ENCODE measurements at places on chromosomes 5 and 9.

DNA sequence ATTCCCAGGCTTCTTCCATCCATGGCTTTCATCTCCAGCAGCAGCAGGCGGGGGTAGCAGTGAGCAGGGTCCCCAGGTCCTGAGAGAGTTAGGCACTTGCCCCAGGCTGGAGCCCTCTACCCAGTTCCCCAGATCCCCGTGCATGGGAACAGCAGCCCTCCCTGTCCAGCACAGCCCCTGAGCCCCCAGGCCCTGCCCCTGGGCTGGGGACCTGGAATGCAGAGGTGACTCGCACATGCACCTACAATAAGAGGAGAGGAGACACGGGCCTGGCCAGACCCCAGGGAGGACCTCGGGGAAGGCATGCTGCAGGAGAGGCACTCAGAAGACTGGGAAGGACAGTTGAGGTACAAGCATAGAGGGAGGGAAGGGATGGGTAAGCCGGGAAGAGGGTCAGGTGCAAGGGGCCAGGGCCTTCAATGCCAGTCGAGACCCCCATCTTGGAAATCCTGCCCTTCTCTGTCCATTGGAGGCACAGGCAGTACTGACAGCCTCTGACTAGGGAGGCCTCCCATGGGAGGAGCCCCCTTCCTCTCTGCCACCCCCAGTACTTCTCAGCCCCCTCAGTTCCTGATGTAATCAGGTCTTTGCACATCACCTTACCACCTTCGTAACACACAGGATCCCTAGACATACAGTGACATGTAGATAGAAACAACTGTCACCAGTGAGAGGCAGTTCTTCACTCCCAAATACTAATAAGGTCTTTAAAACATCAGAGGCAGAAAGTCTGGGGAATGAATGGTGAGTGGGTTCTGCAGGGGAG is 135.3 kb upstream of the LMX1B start:
- no peak for DNase-seq

DNA sequence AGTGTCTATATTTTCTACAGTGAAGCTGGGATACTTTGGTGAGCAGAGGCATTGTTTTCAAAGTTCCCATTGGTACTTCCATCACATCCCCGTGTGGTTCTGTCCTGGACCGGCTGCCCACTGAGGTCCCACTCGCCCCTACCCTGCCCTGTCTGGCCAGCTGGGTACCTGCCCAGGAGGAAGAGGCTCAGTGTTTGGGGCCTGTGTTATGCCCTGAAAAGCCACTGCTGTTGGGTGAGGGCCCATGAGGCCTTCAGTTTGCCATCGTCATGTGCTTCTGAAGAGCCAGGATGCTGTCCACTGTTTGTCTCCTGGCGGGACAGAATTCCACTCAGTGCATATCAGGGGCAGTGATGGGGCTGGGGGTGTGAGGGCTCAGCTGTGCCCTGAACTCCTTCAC is 2.6 kb upstream of the CEP72 start:
- DNase-seq, result no peak

- no peak for DNase-seq
Measured at GRCh38 chr9:135697226-135697625, 2.1 kb downstream of the SOHLH1 start.

DNA sequence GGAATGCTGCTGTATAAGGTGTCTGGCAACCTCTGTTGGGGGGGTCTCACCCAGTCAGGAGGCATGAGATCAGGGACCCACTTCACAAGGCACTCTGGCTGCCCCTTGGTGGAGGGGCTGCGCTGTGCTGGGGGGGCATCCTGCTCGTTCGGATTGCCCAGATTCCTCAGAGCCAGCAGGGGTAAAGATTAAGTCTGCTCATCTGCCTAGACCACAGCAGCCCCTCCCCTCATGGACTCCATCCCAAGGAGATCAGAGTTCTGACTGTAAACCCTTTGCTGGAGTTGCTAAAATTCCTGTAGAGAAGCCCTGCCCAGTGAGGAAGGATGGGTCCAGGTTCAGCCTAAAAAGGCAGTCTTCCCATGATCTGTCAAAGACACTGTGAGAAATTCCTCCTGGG is 262.0 kb upstream of the C9orf72 start:
- no peak for DNase-seq

DNA sequence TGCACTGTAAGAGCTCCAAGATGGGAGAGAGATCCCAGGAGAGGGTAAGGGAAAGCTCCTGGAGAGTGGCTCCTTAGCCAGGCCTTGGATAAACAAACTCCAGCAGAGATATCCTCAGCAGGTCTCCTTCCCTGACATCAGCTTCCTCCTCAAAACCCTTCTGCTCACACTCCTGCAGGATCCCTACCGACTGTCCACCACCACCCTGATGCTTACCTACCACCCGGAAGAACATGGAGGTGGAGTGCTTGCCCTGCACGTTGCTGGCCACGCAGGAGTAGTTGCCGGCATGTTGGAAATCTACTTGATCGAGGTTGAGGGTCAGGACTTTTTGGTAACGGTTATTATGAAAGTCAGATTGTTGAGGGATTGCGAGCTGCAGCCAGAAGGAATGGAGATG is 9.3 kb downstream of the CSF1R start:
- DNase-seq, result peak; percentile 4

DNA sequence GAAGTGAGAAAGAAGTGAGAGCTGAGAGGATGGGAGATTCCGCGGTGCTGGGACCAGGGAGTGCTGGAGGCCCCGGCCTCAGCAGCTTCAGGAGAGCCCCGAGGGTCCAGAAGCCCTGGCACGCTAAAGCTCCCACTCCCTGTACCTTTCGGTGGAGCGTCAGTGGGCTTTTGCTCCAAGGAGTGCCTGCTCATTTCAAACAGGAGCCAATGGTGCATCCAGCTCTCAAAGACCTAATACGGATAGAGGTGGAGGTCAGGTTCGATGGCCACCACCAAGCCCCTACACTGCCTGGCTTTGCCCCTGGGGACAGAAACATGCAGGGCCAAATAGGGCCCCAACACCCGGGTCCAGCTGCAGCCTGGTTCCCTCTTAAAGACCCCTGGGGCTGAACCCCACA is 8.2 kb downstream of the CD74 start:
- DNase-seq, result no peak

GRCh38 chr5:33997331-33997983 is 10.4 kb downstream of the AMACR start:
- DNase-seq, result peak; percentile 67

GRCh38 chr9:136865041-136865767 is 904 bp downstream of the EDF1 start:
- no peak for DNase-seq

GRCh38 chr9:95150903-95151302 is 166.6 kb downstream of the FANCC start:
- DNase-seq, result no peak

GRCh38 chr5:90477073-90477472 is 2.4 kb downstream of the POLR3G start:
- DNase-seq, result peak; percentile 43

- peak; percentile 74 for DNase-seq
Measured at GRCh38 chr5:167587772-167588437, 703.5 kb upstream of the WWC1 start.

DNA sequence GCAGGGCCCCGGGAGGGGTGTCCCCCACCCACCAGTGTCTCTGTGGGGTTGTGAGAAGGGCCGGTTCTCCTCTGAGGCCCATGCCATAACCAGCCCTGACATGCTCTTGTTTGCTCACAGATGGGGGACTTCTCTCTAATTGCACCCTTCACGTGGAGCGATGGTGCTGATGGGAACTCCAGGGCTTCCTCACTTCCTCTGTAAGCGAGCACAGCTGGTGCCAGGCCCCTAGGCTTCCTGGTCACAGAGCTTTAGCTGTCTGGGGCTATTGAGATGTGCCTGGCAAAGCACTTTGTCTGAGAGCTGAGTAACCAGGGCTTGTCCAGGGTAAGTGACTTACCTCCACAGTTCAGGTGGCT is 36.4 kb downstream of the PHF2 start:
- DNase-seq, result no peak

GRCh38 chr5:135324160-135324559 is 74.9 kb downstream of the MACROH2A1 start:
- no peak for DNase-seq

- no peak for DNase-seq
Measured at GRCh38 chr9:90916147-90916734, 114.6 kb downstream of the SYK start.

- no peak for DNase-seq
Measured at GRCh38 chr5:67576112-67576511, 379.5 kb upstream of the CD180 start.

GRCh38 chr5:74299833-74300232 is 340.7 kb downstream of the ENC1 start:
- no peak for DNase-seq

- no peak for DNase-seq
Measured at GRCh38 chr9:78612091-78612490, 315.2 kb downstream of the PSAT1 start.

DNA sequence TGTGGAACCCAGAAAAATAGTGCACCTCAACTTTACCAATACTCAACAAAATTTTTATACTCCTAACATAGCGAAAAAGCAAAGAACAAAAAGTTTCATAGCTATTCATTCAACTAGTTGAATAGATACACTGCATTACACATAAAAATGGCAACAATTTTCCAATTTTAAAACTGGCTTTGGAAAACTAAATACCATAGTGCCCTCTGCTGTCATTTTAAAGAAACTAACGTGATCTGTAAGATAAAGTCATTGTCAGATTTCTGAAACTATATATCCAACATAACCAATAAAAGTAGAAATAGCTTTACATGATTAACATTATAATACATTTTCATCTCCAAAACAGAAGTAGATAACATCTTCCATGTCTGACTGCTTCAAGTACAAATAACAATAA is 31.6 kb downstream of the DTWD2 start:
- DNase-seq, result no peak

GRCh38 chr5:141908796-141909195 is 14.9 kb upstream of the DELE1 start:
- DNase-seq, result no peak

DNA sequence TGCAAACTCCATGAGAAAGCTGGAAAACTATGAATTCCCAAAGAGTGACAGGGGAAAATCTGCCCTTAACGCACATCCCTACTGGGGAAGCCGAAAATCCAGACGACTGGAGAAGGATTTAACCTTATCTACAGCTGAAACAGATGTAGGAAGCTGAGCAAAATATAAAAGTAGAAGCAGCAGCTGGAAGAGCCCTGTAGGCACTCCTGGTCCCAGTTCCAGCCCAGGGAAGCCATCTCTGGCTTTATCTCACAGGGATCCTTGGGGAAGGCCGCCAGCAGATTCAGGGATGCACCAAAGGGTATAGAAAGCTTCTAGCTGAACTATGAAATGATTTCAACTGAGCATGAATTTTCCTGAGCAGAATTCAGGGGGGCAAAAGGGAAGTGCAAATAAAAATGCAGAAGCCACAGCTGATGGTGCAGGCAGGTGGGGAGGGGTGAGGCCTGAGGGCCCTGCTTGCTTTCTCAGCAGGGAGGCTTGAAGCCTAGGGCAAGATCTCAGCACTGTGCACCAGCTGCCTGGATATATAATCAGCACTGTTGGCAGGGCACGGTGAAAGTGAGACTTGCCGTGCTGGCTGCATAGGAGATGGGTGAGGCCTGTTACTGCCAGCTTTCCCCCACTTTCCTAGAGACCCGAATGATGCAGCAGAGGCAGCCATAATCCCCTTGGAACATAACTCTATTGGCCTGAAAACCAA is 2019.5 kb upstream of the NUDT12 start:
- no peak for DNase-seq

DNA sequence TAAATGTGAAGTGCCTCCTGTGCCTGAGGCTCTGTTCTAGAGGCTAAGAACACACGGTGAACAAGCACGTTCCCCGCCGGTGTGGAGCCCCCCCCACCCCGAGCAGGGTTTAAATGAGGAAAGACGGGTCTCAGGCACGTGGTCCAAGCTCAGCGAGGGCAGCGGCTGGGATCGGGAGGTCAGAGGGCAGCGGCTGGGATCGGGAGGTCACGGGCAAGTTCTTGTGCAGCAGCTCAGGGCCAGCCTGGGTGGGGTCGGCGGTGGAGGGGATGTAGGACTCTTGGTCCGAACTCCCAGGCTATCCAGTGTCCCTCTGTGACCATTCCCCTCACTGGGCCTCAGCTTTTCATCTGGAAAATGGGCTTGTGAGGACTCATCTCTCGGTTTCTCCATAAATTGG is 2.7 kb upstream of the GBGT1 start:
- no peak for DNase-seq

- DNase-seq, result no peak
Measured at GRCh38 chr9:107685901-107686300, 196.3 kb upstream of the KLF4 start.

DNA sequence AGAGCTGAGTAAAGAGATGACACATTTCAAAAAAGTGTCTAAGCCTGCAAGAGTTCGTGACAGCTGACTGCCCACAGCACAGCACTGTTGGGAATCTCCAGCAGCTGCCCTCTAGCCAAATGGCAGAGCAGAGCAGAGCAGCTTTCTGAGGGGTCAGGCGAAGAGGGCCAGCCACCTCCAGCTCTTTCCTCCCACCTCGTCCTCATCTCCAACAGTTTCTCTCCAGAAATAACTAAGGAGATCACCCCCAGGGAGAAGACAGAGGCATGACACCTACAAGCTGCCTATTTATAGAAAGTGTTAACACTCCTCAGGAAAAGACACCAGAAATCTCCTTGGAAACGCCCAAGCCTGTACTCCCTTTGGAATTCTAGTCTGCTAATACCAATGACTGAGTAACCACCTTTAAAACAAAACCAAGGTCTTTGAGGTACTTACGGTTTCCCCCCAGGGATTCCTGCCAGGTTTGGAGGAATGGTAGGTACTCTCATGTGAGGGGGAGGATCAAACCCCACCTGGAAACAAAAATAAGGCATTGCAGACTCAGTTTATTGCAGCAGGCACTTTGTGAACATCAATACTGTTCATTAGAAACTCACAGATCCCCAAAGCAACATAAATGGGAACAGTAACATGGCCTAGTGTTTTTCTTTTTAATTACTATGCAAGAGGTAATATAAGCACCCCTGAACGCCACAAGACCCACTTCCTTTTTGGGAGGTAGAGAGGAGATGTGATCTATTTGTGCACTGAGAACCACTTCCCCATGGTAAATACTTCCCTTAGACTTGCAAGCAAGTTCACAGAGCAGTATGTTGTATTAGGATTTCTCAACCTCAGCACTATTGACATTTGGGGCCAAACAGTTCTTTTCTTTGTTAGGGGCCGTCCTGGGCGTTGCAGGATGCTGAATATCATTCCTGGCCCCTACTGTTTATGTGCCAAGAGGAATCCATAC is 79.3 kb downstream of the TLE1 start:
- no peak for DNase-seq

DNA sequence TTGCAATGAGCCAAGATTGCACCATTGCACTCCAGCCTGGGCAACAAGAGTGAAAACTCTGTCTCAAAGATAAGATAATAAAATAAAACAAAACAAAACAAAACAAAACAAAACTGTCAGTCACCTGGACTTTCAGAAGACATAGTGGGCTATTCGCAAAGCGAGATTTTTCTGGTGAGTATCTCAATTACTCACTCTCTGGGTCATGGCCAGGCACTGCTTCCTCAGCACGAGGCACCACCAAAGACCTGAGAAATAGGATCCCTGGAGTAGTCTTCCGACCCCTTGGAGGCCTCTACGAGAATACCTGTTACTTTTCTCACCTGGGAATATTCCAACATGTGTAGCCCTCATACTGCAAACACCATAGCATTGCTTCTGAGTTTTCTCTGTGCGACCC is 201.7 kb upstream of the ZNF618 start:
- no peak for DNase-seq

- DNase-seq, result no peak
Measured at GRCh38 chr9:72509635-72510034, 11.8 kb upstream of the TMC1 start.

GRCh38 chr9:134847138-134847537 is 33.5 kb upstream of the FCN2 start:
- no peak for DNase-seq

GRCh38 chr5:6739603-6740002 is 26.4 kb downstream of the TENT4A start:
- no peak for DNase-seq

GRCh38 chr9:34562135-34562745 is 27.3 kb downstream of the CNTFR start:
- DNase-seq, result peak; percentile 77

All from iPS-NIHi11 (cell line).